NCI-H510A (cell line): ENCODE measurements at places on chromosomes 1 and 21.
A peak's percentile ranks its signal among the peaks of the same experiment; 100 is the strongest.

GRCh38 chr1:214445831-214446614 is 105.4 kb downstream of the PTPN14 start:
- DNase-seq = no peak

GRCh38 chr1:231072041-231072440 is 32.0 kb upstream of the FAM89A start:
- no peak for DNase-seq

- DNase-seq = no peak
Observed at GRCh38 chr1:20834780-20835179, 47.7 kb upstream of the HP1BP3 start.

GRCh38 chr21:42696501-42697040 is 43.1 kb downstream of the PDE9A start:
- no peak for DNase-seq

DNA sequence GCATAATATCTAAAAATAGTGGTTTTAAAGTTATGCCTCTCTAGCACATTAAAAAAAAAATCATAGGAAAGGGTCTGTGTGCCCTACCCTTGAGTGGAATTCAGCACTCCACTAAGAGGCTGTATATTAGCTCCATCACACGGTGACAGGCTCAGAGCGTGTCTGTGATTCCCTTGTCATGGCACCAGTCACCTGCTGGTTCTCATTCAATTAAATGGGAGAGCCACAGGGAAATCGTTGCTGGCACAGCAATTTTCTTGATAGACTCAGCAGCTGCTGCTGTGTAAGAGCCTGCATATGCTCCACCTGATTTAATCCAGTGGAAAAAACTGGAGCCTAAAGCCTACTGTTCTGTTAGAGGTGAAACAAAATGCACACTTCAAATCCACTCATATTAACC is 9.5 kb downstream of the ATP6V1G3 start:
- DNase-seq = no peak

DNA sequence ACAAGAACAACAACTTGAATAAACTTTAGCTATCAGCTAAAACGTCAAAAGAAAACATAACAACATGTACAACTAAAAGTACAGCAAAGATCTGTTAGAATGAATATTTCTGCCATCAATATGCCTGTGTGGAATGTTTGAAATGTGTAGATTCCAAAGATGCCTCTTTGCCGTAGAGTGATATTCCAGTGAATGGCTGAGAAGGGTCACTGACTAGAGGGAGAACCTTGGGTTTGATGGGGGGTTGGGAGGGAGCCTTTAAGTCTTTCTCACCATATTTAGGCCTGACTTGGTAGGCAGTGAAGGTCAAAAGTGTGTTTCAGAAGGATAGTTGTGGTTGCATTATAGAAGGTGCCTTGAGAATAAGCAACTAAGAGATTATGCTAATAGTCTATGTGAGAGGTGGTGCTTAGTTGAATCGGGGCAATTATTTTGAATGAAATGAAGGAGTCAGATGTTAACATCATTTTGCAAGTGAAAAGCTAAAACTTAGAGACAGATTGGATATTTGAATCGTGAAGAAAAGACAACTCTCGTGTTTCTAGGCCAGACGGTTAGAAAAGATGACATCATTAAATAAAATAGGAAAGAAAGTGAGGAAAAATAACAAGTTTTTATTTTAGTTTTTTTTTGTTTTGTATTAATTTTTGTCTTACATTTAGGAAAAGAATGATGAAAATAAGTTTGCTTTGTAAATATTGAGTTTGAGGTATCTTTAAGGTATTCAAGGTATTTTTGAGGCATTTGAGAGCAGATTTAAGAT is 53.8 kb downstream of the PLA2G4A start:
- DNase-seq = no peak

- no peak for DNase-seq
Observed at GRCh38 chr1:34186741-34187494, 10.2 kb downstream of the C1orf94 start.

GRCh38 chr1:27634177-27634984 is 604 bp downstream of the FGR start:
- no peak for DNase-seq

- peak; percentile 55 for DNase-seq
Observed at GRCh38 chr1:26786437-26787380, 1.0 kb upstream of the PIGV start.

GRCh38 chr1:159829822-159830465 is 3.3 kb downstream of the SLAMF8 start:
- DNase-seq = no peak

GRCh38 chr1:19449454-19450228 is 35.7 kb downstream of the CAPZB start:
- DNase-seq = no peak

- DNase-seq = no peak
Observed at GRCh38 chr1:205811660-205812059, 1.3 kb downstream of the SLC41A1 start.

- DNase-seq = no peak
Observed at GRCh38 chr1:200535605-200536004, 84.9 kb downstream of the KIF14 start.

- no peak for DNase-seq
Observed at GRCh38 chr1:221777431-221778072, 35.7 kb upstream of the DUSP10 start.

DNA sequence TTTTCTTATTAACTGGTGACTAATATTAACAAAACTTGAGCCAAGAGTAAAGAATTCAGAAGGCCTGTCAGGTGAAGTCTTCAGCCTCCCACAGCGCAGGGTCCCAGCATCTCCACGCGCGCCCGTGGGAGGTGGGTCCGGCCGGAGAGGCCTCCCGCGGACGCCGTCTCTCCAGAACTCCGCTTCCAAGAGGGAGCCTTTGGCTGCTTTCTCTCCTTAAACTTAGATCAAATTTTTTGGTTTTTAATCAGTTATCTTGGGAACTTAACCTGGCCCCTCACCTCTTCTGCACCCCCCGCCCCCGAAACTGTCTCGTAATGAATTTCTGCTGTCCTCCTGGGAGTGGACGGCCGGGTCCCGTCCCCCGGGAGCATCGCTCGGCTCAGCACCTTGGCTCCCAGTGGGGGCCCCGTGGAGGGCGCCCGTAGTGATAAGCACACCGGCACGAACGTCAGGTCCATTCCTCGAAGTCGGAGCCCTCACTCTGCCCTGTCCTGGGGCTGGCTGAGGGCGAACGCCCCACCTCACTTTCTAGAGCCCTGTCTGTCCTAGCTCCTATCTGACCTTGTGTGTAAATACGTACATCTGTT is 29.5 kb upstream of the TRAPPC10 start:
- DNase-seq = no peak

DNA sequence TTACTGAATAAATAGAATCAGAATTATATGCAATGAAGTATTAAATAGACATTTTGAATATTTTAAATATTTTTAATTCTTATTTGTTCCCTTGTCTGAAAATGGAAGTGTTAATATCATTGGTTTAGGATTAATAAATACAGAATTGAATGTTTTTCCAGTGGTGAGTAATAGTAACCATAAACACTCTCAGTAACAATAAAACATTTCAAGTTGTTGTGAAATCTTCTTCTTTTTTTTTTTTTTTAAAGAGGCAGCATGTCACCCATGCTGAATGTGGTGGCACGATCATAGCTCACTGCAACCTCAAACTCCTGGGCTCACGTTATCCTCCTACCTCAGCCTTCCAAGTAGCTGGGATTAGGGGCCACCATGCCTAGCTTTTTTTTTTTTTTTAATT is 86.2 kb upstream of the ZBTB18 start:
- DNase-seq = no peak

- DNase-seq = peak; percentile 52
Observed at GRCh38 chr21:35217504-35218060, 168.5 kb upstream of the RUNX1 start.

DNA sequence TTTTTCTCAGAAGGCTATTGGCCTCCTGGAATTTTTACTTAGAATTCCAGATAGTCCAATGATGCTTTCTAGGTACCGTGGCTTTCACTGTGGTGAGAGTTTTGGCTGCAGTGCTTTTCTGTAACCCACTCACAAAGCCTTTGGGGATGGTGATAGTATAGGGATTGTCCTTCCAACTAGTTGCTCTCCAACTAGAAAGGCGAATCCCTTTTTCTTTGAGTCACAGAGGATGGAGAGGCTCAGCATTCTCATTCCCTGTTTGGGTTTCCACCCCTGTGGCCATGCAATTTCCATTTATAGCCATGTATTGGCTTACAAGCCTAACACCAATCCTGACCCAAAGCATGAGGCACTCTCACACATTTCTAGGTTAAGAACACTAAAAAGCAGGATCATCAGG is 300.3 kb downstream of the DISC1 start:
- no peak for DNase-seq

- DNase-seq = no peak
Observed at GRCh38 chr1:23625459-23625858, 66.1 kb upstream of the RPL11 start.

GRCh38 chr1:157819896-157820295 is at the start of gene FCRL1:
Gene FCRL1 (minus strand): TSS chr1:157820120. CDS start chr1:157820037, 83 bp downstream.
- DNase-seq = no peak

GRCh38 chr1:152143150-152143887 is 15.7 kb downstream of the RPTN start:
- no peak for DNase-seq

DNA sequence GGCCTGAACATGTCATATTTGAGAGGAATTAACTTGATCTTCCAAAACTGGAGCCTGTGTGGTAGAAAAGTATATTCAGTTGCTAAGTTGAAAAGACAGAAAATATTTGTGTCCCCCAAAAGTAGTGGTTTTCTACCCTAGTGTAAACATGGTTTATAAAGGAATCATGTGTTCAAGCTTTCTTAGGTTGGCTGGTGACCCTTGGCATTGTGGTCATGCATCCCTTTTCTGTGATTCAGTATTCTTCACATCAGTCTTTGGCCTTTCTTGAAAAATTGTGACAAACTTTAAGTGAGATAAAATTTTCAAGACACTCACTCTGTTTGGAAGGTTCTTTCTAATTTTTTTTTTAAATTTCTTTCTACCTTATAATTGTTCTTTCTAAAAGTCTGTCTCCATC is 193.2 kb downstream of the DHRS3 start:
- DNase-seq = no peak

DNA sequence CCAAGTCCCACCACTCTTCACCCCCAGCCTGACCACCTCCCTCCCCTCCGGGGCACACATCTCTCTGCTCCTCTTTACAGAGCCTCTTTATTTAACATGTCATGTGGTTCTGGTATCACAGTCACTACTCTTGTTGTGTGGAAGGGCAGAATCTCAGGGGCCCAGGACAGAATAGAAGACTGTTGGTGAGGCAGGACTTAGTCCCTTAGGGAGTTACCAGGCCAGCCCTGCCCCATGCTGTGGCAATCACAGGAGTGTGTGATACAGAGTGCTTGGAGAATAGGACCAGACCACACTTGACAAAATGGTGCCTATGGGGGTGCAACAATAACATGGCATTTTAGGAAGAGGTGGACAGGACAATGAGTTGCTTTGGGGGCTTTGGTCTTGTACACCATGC is 43.0 kb upstream of the CRNN start:
- DNase-seq = no peak

- DNase-seq = no peak
Observed at GRCh38 chr1:242522304-242522945, 2.1 kb downstream of the PLD5 start.

DNA sequence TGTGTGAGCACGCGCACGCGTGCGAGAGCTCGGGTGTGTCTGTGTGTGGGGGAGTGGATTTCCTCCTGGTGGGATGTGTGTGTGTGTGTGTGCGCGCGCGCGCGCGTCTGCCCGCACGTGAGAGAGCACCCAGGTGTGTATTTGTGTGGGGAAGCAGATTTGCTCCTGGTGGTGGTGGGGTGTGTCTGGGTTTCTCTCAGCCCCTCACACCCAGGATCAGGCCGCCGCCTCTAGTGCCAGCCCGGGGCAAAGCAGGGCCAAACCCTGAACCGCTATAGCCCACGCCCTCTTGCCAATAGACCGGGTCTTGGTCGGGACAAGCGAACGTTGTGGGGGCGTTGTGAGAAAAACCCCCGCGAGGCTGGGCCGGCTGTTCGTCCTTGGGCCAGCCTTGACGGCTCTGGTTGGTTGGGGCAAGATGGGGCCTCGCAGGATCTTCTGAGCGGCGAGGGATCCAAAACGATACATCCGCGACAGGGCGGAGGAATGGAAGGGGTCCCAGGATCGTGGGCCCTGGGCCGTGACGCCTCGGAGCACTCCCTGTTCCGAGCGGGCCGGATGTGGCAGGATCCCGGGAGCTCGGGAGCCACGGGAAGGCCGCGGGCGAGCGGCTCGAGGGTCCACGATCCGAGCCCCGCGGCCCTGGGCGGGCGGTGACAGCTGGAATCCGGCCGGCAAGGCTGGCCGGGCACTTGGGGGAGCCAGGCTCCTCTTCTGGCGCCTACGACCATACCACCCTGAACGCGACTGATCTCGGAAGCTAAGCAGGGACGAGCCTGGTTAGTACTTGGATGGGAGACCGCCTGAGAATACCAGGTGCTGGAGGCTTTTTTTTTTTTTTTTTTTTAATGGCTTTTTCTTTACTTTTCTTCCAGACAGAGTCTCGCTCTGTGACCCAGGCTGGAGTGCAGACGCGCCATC is 68.2 kb downstream of the RNF187 start:
- DNase-seq = no peak

- DNase-seq = no peak
Observed at GRCh38 chr1:66282891-66283621, 250.9 kb upstream of the SGIP1 start.

DNA sequence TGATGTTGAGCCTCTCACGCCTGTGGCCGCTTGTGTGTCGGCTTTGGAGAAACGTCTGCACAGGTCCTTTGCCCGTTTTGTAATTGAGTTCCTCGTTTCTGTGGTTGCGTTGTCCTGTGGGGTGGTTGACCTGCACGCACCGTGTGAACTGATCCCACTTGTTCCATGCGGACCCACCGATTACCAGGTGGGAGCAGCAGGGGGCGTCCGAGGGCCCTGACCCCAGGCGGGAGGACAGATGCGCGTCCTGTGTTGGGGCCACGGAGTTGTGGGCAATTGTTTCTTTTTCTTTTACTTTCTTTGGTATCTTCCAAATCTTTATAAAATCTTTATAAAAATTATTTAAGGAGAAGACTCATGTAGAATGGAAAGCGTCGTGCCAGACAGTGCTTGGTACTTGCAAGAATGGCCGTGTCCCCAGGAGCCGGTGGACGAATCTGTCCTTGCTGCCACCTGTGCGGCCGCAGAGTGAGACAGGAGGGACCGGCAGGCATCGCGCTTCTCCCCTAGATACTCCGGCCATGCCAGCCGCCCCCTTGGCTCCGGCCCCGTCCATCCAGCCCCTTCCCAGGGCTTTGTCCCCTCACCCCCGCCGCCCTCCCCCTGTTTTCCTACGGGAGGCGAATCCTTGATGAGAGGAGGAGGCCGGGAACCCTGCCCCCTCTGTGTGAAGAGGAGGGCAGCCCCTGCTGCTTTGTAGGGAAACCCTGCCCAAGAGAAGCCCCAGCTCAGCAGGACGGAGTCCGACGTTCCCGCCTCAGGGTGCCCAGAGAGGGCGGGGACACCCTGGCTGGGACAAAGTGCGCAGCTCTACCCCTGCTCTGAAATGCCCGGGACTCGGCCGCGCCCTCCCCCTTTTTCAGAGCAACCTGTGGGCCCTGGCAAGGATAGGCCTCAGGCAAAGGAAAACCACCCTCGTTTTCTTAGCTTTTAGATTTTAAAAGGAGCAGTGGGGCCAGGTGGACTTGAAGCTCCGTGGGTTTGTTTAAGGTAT is 41.7 kb downstream of the PRKCZ start:
- DNase-seq = no peak
